ENCODE measurements at places on chromosomes 13 and 19.

DNA sequence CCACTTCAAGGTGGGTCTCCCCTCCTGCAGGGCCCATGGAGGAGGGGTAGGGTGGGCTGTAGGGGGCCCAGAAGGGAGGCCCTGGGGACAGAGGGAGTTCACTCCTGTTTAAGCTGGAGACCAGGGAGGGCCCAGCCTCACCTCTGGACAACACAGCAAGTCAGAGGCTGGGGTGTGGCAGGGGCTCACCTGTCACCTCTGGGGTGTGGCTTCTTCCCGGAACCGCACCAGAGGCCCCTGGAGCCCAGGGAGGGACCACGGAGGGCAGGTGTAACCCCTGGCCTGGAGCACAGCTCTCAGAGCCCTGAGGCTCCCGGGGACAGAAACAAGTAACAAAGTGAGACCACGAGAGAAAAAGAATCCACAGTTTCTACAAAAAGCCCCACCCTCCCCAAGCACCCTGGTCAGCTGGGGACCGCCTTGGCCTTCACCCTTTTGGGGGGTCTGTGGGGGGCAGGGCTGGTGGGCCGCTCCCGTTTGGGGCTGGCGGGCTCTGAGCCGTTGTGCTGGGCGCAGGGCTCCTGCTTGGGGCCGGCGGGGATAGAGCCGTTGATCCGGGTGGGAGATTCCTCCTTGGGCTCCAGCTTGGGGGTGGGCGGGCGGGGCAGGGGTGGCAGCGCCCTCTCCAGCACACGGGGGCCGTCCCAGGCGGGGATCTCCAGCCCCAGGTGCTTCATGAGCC lies 8.0 kb downstream of the SIRT6 start:
- no peak for DNase-seq

GRCh38 chr19:13172346-13173138 lies 22.3 kb downstream of the IER2 start:
- no peak for DNase-seq

GRCh38 chr13:26476111-26476781 lies 81.2 kb upstream of the WASF3 start:
- DNase-seq = no peak

GRCh38 chr13:37959284-37959683 lies 89.7 kb upstream of the TRPC4 start:
- no peak for DNase-seq

GRCh38 chr19:47230054-47230920 lies 712 bp downstream of the BBC3 start:
- no peak for DNase-seq

DNA sequence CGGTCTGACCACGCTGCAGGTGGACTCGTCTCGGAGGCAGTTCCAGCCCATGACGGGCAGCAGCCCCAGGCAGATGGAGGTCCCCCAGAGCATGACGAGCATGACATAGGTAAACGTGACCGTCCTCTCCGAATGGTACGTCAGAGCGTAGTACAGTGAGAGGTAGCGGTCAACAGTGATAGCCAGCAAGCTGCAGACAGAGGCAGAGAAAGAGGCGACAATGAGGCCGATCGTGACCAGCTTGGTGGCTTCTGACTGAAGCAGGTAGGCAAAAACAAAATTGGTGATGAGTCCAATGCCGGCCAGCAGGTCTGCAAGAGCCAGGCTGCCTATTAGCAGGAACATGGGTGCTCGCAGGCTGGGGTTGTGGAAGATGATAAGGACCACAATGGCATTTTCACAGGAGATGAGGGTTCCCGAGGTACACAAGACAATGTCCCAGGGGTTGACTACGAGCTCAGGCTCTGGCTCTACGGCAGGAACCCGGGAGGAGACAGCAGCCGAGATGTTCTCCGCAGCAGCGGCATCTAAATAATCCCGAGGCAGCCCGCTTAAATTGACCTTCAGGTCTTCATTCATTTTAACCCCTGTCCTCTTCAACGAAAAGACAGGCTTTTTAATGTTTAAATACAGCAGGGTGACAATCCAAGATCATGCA lies 1.2 kb downstream of the GPR12 start:
- DNase-seq = no peak
